ENCODE measurements at places on chromosomes 5 and 9.

DNA sequence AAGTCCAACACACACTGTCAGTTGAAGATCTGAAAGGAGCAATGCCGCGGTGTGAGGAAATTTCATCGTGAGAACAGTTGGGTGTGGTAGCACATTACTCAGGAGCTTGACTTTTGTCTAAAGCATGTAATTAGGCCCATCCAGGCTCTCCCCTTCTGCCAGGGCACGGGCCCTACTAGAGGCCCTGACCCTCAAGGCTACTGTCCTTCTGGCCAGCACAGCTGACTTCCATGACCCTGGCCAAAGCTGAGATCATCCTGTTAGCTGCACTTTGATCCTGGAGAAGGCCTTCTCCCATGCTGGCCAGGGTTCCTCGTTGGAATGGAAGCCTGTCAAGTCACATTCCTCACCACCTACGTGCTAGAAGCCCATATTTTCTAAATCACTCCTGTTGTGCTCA, 77.8 kb upstream of the SLC1A3 start:
- DNase-seq, result no peak

- DNase-seq, result no peak
Observed at GRCh38 chr5:2848619-2849018, 97.1 kb upstream of the IRX2 start.

GRCh38 chr9:14466429-14466818, 152.5 kb upstream of the NFIB start:
- DNase-seq, result peak; percentile 23

DNA sequence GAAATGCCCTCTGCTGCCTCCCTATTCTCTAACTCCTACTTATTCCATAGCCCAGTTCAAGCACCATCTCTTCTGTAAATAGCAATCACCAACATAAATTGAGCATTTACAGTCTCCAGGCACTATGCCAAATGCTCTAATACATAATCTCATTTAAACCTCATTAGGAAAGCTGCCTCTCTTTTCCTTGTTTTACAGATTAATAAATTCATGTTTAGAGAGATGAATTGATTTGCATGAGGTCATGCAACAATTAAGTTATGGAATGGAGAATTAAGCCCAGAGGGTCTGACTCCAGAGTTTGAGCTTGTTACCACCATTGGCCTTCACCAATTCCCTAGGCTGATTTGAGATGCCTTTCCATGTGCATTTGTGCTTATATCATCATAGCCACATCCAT, 23.4 kb upstream of the RFX3 start:
- no peak for DNase-seq

DNA sequence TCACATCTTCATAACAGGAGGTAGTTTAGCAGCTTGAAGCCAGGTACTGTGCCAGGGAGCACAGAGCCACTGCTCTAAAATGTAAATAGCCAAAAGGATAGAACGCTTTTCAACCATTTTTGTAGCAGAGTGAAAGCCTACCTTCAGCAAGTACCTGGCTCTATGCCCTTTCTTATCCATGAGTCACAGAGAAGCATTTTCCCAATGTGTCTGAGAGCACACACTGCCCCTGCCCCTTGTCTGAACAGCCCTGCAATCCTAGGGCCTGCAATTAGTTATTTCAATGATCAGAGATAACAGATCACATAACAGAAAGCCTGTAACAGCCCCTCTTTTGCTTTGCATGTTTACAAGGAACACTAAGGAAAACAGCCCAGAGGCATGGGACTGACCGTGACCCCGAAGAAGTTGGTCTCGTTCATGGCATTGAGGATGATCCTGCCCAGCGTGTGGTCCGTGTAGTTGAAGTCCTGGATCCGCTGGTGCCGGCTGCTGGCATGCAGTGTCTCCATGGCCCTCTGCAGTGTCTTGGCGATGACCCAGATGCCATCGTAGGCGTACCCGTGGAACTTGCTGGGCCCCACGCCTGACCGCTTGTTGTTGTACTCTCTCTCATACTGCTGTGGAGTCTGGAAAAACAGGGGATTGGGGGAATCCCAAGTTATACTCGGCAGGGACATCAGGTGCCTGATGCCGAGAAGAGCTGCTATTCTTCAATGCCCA, 198.3 kb upstream of the TBC1D2 start:
- DNase-seq, result no peak

DNA sequence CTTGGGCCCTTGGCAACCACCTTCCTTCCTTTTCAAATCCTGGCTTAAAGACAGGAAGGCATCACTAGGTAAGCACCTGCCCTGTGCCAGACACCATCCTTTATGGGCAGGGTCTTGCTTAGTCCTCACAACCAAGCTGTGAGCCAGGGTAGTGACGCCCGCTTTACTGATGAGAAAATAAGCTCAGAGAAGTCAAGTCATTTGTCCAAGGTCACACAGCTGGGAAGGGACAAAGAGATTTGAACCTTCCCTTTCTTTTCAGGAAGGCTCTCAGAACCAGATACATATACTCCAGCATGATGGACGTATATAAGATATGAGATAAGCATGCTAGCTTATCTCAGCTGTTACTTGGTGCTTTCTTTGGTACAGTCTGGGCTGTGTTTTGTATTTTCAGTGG, 76.9 kb downstream of the SH3PXD2B start:
- DNase-seq, result no peak

- no peak for DNase-seq
Observed at GRCh38 chr9:92142329-92142728, 27.1 kb upstream of the SPTLC1 start.

- no peak for DNase-seq
Observed at GRCh38 chr5:74205767-74206578, 434.6 kb downstream of the ENC1 start.

GRCh38 chr9:72257814-72258213, 107.2 kb downstream of the ZFAND5 start:
- no peak for DNase-seq

DNA sequence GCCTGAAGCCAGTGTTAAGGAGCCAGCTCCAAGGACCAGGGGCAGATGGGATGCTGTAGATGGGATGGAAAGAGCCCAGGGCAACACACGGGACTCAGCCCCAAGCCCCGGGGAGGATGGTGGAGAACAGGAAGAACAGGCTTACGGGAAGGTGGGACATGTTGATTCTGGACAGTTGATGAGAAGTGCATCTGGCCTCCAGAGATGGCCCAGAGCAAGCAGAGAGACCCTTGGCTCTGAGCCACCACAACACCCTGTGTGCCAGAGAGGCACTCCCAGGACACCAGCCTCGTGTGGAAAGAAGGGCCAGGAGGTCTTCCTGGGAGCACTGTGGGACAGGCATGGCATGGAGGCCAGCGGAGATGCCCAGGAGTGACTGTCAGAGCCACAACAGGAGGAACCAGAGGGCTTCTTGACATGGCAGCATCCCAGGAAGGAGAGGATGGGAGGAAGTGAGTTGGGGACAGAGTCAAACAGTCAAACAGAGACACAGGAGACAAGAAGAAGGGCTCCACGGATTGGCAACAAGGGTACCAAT, 156.3 kb upstream of the MVB12B start:
- DNase-seq, result no peak

GRCh38 chr9:87592554-87593358, 95.1 kb downstream of the DAPK1 start:
- peak; percentile 14 for DNase-seq

DNA sequence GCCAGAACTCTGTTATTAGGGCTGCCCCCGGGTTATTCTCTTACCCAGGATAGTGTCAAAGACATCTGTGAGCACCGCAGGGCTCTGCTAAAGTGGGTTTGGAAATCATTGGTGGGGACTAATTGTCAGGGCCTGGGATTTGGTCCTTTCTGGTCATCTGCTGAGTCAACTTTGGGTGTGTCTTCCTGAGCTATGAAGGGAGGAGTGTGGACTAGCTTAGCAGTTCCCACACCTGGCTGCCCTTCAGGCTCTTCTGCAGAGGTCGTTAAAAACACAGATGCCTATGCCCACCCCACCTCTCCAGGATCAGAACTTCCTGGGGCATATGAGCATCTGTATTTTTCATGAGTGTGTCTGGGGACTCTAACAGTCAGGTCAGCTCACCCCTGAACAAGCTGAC, 352.2 kb downstream of the SLIT3 start:
- DNase-seq, result no peak

DNA sequence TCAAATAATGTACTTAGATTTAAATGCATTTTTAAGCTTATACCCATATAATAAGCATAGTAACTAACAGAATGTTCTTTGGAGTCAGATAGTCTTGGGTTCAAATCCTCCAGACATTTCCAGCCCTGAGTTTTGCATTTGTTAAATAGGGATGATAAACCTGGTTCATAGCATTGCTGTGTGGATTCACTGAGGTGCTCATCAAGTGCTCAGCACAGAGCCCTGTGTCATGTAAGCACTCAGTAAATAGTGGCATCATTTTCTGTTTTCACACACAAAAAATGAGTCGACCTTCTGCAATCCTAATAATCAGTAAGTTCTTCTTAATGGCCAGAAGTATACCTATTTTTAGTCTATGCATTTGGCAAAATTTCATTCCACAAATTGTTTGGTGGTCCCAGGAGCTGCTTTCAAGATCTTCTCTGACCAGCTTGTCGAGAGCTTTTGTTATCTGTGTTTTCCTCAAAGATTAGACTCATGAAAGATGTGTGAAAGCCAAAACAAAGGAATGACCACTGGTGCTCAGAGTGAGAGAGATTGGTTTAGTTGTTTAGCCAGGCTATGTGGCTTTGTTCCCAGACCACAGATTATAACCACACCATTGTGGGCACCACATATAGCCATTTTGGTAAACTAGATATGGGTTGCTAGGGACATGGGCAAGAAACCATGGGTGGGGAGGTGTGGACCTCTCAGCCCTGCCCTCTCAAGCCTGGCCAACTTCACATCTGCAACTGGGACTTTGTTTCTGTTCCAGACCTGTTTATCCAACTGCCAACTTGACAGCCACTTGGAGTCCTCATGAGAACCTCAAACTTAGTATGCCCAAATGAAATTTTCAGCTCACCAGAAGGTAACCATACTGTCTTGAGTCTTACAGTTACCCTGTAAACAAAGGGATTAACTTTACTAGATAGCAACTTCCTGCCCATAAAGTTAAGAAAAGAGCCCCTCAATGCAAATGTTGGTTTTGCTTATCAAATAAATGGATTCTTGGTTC, 45.0 kb downstream of the DOCK8 start:
- DNase-seq, result no peak

DNA sequence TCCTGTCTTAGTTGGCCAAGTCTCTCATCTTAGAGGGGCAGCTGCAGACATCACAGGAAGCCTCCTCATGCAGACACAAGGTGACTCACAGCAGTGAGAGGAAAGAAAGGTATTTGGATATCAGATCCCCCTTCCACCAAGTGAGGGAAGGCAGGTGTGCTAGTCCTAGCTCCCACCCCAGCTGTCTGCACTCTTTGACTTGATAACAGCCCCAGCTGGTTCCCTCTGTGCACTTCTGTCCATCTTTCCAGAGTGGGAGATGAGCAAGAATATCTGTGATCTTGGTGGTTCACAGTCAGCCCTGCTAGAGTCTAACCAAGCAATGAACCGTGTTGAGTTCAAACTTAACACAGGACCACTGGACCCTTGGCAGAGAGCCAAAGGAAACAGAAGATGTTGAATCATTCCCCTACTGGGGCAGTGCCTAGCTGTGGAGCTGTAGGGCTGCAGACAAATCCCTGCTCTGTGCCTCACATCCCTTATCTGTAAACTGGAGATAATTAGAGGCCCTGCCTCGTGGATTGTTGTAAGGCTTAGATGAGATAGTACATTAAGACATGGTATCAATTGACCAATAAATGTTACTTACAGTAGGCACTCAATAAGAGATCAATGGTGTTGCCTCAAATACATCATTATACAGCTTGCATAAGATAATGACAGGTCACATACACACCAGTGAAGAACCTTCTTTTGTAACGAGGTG, 39.1 kb downstream of the SH3RF2 start:
- DNase-seq, result no peak

DNA sequence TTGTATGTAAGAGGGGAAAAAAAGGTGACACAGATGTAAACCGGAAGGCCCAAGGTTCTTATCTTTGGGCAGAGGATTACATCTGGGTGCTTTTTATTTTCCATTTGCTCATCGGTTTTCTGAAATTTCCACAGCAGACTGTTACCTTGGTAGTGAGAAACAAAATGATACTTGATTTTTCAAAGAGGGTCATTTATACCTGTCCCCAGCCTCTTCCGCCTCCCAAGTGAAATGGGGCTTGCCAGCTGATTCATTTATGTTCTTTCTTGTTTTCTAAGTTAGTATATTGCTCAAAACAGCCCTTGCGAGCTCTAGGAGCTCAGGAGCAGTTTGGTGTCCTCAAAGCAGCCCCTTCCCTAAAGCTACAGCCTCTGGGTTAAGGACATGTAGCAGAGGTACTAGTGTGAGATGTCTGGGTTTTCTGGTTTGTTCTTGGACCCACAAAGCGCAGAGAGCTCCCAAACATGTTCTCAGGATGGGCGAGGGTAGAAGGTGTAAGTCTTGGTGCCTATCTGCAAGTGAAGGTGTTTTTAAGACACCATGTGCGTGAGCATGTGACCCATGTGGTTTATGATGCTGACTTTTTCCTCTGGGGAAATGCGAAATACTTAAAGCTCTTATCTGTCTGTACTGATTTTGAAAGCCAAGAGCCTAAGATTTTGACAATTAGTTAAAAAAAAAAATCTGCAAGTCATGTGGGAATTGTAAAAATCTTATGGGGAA, 38.3 kb downstream of the DAPK1 start:
- DNase-seq, result no peak

GRCh38 chr9:135359764-135360163, 119.8 kb upstream of the PPP1R26 start:
- no peak for DNase-seq

DNA sequence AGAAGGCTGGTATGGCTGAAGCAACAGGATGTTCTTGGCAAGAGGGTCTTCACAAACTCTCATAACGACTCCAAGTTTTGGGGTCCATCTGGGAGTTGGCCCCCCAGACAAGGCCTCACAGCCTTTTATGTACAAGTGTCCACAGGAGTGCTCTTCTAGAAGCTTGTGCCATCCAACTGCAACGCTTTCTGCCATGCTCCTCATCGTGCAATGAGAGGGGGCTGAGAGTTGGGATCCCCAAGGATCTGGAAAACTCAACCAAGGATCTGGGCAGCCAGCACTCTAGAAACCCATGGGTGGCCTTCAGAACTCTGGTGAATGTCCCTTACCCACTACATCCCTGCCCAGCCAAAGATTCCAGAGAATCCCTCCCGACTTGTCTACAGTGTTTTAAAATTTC, 8.5 kb upstream of the AMBP start:
- DNase-seq, result no peak

DNA sequence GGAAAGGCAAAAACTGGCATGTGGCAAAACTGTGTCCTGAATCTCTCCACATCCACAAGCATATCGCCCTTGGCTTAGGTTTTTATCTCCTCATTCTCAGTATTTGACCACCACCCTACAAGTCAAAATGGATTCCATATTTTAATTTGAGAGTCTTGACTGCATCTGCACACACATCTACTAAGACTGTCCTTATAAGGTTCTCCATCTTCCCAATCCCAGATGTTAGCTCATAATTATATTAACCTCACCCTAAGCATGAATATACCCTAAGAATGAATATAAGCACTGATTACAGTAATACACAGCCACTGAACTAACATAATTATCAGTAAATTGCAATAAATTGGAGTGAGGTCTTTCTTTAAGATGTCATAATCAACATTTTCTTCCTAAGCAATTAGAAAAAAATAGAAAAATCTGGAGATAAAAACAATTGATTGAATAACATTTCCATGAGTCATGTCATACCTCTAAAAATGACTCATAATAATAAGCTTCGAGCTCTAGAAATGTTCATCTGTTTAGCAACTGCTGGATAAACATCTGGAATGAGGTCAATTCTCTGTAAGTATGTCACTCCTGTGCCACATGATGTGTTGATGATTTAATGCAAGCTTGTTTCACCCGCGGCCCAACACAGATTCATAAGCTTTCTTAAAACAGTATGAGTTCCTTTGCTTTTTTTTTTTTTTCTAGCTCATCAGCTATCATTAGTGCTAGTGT, 39.9 kb upstream of the PAM start:
- no peak for DNase-seq

- DNase-seq, result peak; percentile 48
Observed at GRCh38 chr9:101387871-101388506, 3.2 kb upstream of the BAAT start.

All from NCI-H1092 (cell line).